ENCODE measurements at places on chromosomes 11 and 22.

- peak; percentile 54 for DNase-seq
Observed at GRCh38 chr22:45163451-45164269, at the start of gene NUP50. NUP50 (plus strand) TSS chr22:45163925; CDS start chr22:45168178, 4,253 bp downstream.

DNA sequence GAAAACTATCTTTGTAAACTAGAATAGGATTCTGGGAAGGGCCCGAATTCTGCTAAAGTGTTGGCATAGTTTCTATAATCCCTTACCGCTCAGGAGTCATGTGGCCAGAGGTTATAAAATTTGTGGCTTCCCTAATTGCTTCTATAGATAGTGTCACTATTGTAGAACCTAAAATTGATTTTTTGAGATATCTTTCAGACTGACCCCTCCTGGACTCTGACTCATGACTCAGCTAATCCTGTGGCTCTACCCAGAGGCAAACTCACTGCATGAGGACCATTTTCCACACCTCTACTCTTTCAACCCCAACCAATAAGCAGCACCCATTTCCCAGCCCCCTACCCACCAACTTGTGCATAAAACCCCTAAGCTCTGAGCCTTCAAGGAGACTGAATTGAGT, 61.8 kb upstream of the PRSS23 start:
- DNase-seq: no peak

GRCh38 chr11:117833401-117833891, 8.9 kb upstream of the FXYD2 start:
- DNase-seq: no peak

DNA sequence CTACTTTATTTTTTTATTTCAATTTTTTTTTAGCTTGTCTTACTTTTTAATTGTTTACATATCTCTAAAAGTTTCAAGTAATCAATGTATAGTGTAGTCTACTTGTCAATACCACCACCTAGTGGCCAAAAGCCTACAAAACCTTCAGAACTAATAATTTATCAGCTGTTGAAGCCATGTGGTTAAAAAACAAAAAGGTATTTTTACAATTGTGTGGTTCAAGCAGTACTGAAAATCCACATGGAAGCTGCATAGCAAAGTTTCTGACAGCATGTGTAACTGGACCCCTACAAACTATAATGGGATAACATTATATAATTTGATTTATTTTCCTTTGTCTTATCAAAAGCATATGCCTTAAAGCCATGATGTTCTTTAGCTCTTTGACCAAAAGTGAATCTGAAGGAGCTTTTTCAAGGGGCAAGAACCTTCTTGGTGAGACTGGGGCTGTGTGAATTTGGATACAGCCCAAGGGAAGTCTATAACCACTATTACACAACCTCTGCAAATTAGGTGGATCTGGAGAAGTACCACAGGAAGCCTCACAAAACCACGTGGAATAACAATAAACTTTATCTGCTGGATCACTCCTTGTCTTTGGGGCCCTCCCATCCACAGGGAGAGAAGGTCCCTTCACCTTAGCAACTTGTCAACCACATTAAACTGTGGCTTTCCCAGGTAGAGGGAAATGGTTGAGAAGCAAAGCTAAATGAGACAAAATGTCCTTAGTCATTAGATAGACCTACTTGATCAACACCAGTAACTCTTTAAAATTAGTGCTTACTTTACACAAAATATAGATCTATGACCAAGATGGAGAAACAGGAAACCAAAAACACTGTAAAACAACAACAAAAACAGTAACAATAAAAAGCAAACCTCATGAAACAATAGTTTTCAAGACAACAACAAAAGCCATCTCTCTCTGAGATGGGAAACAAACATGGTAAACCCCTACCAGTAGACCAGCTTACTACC, 9.9 kb downstream of the NARS2 start:
- DNase-seq: no peak

DNA sequence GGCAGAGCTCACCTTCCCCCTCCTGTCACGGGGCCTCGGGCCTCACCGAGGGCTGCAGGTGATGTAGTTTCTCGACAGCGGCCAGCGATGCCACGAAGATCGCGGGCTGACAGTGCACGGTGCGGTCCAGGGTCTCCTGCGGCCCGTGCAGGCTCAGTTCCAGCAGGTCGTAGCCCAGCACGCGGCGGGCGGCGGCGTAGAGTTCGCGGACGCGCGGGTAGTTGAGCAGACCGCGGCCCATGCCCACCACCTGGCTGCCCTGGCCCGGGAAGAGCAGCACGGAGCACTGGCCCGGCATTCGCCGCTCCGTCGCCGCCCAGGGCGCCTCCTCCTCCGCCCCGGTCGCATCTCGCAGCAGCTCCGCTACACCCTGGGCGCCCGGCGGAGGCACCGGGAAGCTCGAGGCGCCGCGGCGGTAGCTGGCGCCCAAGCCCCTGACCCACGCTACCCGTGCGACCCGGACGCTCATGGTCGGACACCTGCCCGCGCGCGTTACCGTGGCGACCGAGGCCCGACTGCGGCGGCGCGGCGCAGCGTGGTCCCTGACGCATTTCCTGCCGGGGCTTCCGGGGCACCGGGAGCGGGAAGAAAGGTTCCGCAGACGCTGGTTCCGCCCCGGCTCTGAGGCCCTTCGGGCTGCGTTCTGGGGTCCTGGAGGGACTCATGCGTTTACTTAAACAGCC, at the start of gene MCAT:
MCAT (minus strand) TSS at position 519 of the 683 bp plus-strand sequence; CDS start at position 469, 50 bp downstream.
- DNase-seq: no peak

- DNase-seq: no peak
Observed at GRCh38 chr11:17400048-17400775, 11.8 kb upstream of the KCNJ11 start.

DNA sequence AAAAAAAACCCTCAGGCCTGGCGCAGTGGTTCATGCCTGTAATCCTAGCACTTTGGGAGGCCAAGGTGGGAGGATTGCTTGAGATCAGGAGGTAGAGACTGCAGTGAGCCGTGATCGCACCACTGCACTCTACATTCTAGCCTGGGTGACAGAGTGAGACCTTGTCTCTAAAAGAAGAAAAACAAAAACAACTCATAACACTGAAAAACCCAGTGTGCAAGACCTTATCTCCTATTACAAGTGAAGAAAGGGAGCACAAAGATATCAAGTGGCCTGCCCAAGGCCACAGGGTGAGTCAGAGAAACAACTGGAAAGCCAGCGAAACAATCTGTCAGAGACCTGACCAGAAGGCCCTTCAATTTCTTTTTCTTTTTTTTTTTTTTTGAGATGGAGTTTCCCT, 2.5 kb downstream of the TXN2 start:
- DNase-seq: no peak

- no peak for DNase-seq
Observed at GRCh38 chr22:50082961-50083461, 2.2 kb downstream of the MLC1 start.

GRCh38 chr11:119906376-119906775, 177.4 kb upstream of the NECTIN1 start:
- DNase-seq: no peak

DNA sequence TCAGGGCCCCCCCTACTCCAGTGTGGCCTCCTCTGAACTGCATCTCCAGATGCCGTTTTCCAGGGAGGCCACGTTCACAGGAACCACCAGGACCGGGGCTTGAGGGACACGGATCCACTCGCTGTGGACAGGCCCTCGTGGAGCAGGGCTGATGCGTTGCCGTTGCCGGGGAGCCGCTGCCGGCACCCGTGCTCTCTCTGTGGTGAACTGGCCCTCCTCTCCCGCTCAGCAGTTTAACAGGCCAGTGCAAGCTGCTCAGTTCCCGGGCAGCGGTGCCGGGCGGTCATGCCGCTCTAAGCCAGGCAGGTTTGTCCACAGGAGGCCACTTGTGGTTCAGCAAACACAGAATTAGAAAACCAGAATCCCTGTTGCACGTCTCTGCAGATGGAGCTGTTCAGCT, 301.6 kb downstream of the TBC1D22A start:
- DNase-seq: no peak

- DNase-seq: no peak
Observed at GRCh38 chr11:117387992-117388755, 60.5 kb downstream of the CEP164 start.

- DNase-seq: no peak
Observed at GRCh38 chr11:17019232-17019631, 5.0 kb upstream of the PLEKHA7 start.

DNA sequence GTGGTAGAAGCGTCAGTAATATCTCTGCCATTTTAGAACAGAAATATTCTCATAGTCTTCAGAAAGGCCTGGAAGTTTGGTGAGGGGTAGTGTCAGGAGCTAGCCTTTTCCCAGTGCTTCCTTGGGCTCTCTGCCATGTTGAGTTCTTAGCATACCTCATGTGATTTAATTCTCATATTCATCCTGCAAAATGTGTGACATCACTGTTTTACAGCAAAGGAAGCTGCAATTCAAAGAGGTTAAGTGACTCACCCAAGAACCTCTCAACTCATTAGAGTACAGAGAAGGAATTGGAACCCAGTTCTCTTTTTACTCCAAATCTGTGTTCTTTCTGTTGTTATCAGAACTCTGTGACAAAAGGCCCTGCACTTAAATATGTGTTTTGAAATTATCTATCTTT, 72.1 kb downstream of the RNF169 start:
- DNase-seq: no peak

DNA sequence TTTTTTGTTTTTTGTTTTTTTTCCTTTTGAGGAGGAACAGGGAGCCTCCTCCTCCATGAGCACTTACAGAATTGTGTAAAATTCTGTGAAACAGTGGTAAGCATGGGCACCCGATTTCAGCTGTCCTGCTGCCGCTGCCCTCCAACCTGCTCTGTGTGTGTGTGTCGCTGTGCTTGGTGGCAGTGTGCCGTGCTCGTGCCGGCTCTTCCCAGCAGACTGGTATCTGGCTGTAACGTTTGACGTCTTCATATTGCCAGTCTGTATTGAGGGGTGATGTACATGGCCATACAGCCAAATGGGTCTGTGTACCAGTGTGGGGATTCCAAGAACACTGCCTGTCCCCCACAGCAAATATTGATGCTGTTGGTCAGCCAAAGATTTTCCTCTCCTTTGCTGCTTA, 97.1 kb downstream of the CWC15 start:
- no peak for DNase-seq

- DNase-seq: no peak
Observed at GRCh38 chr11:15493921-15494620, 379.3 kb downstream of the INSC start.

DNA sequence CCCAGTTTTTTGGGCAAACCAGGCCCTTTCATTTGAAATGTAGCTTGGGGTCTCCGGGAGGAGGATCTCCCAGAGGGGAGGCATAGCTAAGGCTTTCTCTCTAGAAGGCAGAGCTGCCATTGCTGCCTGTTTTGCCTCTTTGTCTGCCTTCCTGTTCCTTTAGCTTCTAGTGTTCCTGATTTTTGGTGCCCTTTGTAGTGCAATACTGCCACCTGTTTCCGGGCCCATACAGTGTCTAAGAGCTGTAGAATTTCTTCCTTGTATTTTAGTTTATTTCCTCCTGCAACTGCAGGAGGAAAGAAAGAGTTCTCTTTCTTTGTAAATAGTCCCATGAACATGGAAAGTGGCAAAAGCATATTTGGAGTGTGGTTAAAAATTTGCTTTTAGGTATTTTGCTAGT, 19.3 kb upstream of the GLYATL1 start:
- DNase-seq: no peak

GRCh38 chr11:21650961-21651360, 541.9 kb upstream of the ANO5 start:
- DNase-seq: no peak

GRCh38 chr22:45577746-45578523, 75.3 kb downstream of the FBLN1 start:
- DNase-seq: no peak

- DNase-seq: no peak
Observed at GRCh38 chr22:19988965-19989724, 27.5 kb downstream of the ARVCF start.

- no peak for DNase-seq
Observed at GRCh38 chr11:83655976-83656375, 369.8 kb upstream of the CCDC90B start.

DNA sequence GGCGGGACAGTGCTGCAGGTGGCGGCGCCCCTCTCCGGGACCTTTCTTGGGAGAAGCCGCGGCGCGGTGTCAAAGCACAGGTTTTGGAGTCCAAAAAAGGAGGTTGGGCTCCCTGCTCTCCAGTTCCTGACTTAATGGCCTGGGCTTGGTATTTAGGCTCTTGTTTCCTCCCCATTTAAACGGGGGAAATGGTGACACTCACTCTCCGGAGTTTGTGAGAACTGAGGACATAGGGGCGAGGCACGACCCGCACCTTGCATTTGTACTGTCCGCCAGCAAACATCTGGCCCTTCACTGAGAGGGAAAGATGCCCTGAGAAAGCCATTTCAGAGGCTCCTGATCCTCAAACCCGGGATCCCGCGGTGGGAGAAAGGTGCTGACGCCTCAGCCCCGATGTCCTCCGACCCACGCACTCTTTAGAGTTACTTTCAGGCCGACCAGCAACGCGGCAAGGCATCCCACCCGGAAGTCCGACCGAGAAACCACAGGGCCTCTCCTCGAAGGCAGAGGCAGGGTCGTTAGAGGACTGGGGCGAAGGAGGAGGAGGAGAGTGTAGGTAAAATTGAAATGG, 2.9 kb upstream of the WDR74 start:
- no peak for DNase-seq

GRCh38 chr11:65870307-65870658, 2.3 kb downstream of the EFEMP2 start:
- DNase-seq: no peak

GRCh38 chr11:78138694-78139421, 568 bp downstream of the ALG8 start:
- DNase-seq: no peak

- DNase-seq: peak; percentile 90
Observed at GRCh38 chr11:62771144-62772021, at the start of gene TAF6L. TAF6L (plus strand) TSS chr11:62771396; CDS start chr11:62775784, 4,388 bp downstream.

GRCh38 chr11:112163875-112164685, at the start of gene IL18:
IL18 (minus strand) TSS chr11:112164094; CDS start chr11:112155053, 9,041 bp downstream.
- no peak for DNase-seq

DNA sequence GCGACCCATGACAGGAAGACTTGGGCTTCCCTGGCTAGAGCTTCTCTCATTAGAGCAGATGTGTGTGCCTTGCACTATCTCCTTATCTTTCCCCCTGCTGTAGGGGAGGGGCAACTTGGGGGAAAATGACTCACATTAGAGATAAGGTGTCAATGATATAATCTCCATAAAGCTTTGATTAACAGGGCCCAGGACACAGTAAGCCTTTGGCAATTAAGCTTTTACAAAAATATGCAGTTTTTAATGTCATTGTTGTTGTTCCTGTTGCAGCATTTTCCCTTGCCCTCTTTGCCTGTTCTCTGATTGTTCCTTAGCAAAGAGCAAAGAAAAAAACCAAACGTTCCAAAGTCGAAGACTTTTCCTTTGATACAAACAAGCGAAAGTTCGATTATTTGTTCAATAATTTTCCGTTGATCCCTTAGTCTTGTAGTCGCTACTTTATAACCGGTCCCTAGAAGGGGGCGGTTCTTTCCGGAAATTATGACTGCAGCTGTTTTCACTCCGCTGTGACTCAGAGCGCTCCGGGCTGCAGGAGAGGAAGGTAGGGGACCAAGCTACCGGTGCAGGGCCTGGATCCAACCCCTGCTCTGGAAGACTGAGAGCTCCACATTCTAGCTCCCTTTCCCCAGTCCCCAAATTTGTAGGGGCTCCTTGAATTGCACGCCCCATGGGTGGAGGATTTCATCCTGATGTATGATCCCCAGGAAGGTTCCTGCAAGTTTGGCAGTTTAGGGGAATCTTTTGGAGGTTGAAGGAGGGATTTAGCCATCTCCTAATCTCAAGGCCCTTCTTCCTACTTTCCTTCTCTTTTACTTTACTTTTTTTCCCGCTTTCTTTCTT, at the start of gene VWA5A:
VWA5A (plus strand) TSS at position 509 of the 840 bp plus-strand sequence. CDS start 2,062 bp downstream, outside the sequence.
- peak; percentile 32 for DNase-seq

- DNase-seq: no peak
Observed at GRCh38 chr11:32892355-32893092, at the start of gene QSER1. QSER1 (plus strand) TSS chr11:32892811; CDS start chr11:32893126, 315 bp downstream.
